ENCODE measurements at places on chromosomes 6 and 20. TPM values are rescaled to one million over a fixed set of nuclear protein-coding genes. Genes with fewer than 3 reads are reported as not detected.
A peak's percentile ranks its signal among the peaks of the same experiment; 100 is the strongest.

The ATP6V1G2 gene
- total RNA-seq = 1.4 TPM

The MDFI gene
- not detected for total RNA-seq

The ARG1 gene
- total RNA-seq = not detected

DNA sequence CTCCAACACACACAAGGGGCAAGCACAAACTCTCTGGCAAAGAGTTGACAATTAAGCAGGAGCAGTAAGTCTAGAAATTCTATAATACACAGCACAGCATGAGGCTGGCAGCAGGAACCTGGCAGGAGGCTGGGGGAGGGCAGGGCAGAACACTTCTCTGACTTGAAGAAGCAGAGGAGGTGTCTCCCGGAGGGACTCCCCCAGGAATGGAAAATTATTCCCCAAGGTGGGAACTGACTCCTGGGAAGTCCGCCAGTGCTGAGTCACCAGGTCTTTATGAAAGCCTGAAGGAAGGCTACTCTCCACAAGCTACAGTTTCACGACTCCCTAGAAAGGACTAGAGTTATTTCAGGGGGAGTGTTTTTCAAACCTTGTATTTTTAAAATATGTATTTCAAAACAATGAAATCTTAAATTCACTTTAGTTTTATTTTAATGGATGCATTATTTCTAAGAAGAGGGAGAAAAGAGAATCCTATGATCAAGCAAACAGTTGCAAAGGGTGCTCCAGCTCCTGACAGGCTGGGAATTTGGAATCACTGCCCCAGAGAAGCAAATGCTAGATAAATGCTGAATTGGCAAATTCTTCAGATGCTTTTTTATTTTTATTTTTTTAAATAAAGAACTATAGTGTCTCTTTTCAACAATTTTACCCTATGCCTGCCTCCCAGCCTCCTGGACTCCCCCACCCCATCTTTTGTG is 192.8 kb downstream of the LY86 start:
- no peak for DNase-seq
- H3K27ac ChIP-seq = no peak overlapping the region
- H3K4me1 ChIP-seq = peaks cover 2% of the 10 kb centered on the region
- no peak overlapping the region for H3K4me3 ChIP-seq

- H3K4me1 ChIP-seq = peaks cover 5% of the 10 kb centered on the region
- peaks cover 11% of the 10 kb centered on the region for H3K36me3 ChIP-seq
- no peak for DNase-seq
- H3K27me3 ChIP-seq = no peaks in the 10 kb centered on the region
- H3K27ac ChIP-seq = no peak overlapping the region
These were observed 57.0 kb downstream of the MAP1LC3A start for GRCh38 chr20:34615477-34615876.

GRCh38 chr20:60653111-60653845 is 598.8 kb upstream of the CDH4 start:
- peaks cover 18% of the 10 kb centered on the region for H3K27me3 ChIP-seq
- no peaks in the 10 kb centered on the region for H3K4me1 ChIP-seq
- H3K4me3 ChIP-seq = no peak overlapping the region
- H3K36me3 ChIP-seq = no peaks in the 10 kb centered on the region

DNA sequence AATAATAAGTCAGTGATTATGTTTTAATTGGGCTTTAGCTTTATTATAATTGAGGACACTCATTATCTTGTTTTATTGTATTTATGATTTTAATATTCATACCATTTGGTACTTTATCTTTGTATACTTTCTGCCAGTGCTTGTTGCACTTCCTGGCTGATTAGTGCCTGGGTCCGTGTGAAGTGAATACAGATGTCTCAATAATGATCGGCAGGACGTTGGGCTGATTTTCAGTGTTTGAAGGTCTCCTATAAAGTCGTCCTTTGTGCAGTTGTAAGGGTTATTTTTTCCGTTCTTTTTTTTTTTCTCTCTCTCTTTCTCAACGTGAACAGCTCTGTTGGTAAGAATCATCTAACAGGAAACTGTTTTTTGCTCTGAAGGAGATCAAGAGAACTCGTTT is 450.0 kb upstream of the POU3F2 start:
- H3K27me3 ChIP-seq = no peaks in the 10 kb centered on the region
- H3K4me1 ChIP-seq = no peaks in the 10 kb centered on the region
- no peak overlapping the region for H3K27ac ChIP-seq
- H3K36me3 ChIP-seq = no peaks in the 10 kb centered on the region
- DNase-seq = no peak

- peaks cover 8% of the 10 kb centered on the region for H3K4me1 ChIP-seq
- no peak for DNase-seq
- H3K4me3 ChIP-seq = no peak overlapping the region
- no peaks in the 10 kb centered on the region for H3K36me3 ChIP-seq
These were observed 345.9 kb downstream of the ARHGAP18 start for GRCh38 chr6:129364037-129364436.

GRCh38 chr6:50565004-50565403 is 148.3 kb upstream of the TFAP2D start:
- no peaks in the 10 kb centered on the region for H3K27me3 ChIP-seq
- H3K4me1 ChIP-seq = no peaks in the 10 kb centered on the region

GRCh38 chr20:17059465-17059864 is 167.4 kb upstream of the PCSK2 start:
- H3K4me3 ChIP-seq = no peak overlapping the region
- no peaks in the 10 kb centered on the region for H3K27me3 ChIP-seq
- no peak overlapping the region for H3K27ac ChIP-seq
- DNase-seq = no peak
- no peaks in the 10 kb centered on the region for H3K36me3 ChIP-seq

DNA sequence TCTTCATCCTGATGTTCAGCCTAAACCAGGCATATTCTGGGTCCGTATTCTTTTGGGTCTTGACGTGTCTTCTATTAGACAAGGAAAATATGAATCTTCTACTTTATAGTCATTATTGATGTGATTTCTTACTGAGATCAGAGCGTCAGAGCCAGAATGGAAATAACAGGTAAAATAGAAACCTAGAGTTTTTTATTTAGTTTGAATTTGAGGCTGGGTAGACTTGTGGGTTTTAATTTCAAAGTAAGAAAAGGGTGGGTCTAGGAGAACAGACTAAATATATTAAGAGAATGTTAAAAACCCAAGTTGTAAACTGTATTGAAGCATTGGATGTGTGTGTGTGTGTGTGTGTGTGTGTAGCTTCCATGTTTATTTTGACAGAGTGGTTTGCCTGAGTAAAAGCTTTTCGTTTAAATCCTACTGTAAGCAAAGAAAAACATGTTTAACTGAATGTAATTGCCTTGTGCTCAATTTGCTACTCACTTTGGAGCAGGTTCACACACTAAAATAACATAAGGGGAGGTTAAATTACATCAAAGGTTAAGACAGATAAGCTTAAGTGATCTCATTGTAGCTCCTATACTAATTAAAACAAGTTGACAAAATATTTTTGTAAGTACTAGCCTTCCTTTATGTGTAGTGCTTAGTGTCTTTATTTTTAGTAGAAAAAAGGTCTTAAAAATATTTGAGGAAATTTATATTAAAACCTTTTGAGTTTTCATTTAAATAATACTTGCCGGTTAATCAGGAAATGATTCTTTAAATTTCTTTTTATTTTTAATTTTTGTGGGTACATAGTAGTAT is 17.4 kb downstream of the HECA start:
- peaks cover 70% of the 10 kb centered on the region for H3K4me1 ChIP-seq
- peaks cover 4% of the 10 kb centered on the region for H3K36me3 ChIP-seq
- peak overlapping the region; percentile 89 for H3K27ac ChIP-seq
- H3K27me3 ChIP-seq = no peaks in the 10 kb centered on the region

All from T-helper 17 cell (primary cell).